ENCODE measurements at places on chromosomes 5 and 9.
A peak's percentile ranks its signal among the peaks of the same experiment; 100 is the strongest.

DNA sequence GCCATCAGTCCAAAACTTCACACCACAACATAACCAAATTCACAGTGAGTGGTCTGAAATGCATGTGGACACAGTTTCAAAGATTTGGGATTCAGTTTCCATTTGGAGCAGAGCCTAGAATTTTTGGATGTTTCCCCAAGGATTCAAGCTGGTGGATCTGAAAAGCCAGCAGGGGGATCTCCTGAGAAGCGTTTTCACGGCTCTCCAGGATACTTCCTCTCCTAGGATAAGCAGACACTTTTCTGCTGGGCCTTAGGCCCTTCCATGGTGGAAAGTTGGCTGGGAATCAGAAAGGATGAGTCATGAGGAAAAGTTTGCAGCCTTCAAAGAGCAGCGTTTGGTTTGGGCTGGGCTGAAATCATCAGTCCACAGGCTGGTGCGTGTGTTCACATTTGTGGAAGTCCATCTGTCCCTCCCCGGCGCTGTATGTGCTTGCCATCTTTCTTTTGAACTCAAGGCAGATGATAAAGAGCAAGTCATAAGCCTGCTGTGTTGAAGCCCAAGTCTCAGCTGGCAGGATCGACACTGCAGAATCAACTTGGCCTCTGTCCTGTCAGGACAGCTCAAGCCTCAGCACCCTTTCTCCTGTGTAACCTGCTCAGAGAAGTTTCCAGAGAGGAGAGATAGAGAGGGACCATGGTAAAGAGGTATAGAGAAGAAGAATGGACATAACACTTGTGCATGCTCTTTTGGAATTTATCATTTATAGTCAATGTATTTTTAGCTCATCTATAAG is 152.6 kb upstream of the MSX2 start:
- no peak for DNase-seq

GRCh38 chr9:112789891-112790774 is 39.6 kb downstream of the SNX30 start:
- DNase-seq: no peak

DNA sequence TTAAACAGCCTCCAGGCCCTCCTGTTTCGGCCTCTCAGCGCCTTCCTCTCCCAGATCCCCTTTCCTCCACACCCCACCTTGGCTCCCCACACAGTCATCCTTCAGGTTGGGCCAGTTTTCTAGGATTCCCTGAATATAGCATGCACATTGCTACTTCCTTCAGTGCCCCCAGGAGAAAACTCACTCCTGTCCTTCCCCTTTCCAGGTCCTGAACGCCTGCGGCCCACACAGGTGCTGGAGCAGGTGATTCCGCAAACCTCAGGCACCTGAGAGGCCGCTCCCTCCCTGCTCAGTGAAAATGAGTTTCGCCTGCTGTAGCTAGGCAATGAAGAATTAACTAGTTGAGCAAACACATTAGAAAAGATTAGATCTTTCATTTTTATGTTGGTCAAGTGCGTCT is 185.0 kb downstream of the MED10 start:
- DNase-seq: no peak

DNA sequence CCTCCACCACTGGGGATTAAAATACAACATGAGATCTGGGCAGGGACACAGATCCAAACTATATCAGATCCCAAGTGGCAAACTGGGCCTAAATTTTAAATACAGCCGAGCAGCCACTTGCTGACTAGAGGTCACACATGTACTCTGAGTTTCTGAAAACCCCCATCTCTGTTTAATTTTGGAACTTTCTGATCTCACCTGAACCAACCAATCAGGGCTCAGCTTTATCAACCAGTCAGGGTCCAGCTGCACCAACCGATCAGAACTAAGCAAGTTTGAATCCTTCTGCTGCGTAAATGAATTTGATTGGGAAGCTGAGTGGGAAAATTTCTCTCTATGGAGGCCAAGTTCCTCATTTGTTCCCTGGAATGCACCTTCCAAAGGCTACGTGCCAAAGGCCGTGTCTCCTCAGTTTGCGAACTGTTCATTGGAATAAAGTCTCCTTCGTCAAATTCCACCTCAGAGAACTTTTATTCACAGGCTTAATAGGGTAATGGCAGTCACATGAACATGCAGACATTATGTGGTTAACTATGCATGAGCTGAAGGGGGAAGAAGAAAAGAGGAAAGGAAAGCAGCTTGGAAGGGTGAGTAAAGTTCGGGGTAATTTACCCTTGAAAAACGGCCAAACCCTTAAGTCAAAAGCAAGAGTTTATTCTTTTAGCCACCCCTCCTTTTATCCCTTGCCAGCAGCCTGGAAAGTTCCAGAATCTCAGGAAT is 3.7 kb downstream of the CD180 start:
- DNase-seq: no peak

- DNase-seq: no peak
Observed at GRCh38 chr5:122366501-122366900, 54.5 kb downstream of the SNCAIP start.

GRCh38 chr9:132973713-132974112 is 4.8 kb upstream of the GFI1B start:
- no peak for DNase-seq

DNA sequence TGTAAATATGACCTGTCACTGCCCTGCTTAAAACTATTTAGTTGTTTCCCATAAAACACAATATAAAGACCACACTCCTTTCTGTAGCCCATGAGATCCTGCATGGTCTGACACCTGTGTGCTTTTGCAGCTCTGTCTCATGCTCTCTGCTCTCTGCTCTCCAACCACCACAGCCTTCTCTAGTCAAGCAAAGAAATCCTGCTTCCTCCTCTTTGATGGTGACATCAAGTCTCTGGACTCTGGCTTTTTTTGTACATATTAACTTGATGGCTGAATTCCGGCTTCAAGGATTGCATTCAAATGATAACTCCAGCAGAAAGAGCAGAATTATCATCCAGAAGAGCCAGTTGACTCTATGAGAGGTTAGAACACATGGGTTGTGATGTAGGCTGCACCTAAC is 58.2 kb downstream of the CHSY3 start:
- DNase-seq: no peak

- DNase-seq: no peak
Observed at GRCh38 chr5:22852807-22853660, at the start of gene CDH12. Gene CDH12, minus strand, starts transcription at chr5:22853344.

- no peak for DNase-seq
Observed at GRCh38 chr5:159850160-159850559, 66.1 kb upstream of the ADRA1B start.

DNA sequence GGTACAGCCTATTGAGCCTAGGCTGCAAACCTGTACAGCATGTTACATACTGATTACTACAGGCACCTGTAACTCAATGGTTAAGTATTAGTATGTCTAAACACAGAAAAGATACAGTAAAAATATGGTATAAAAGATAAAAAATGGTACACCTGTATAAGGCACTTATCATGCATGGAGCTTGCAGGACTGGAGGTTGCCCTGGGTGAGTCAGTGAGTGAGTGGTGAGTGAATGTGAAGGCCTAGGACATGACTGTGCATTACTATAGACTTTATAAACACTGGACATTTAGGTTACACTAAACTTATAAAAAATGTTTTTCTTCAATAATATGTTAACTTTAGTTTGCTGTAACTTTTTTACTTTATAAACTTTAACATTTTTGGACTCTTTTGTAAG is 171.3 kb downstream of the SLC28A3 start:
- no peak for DNase-seq

DNA sequence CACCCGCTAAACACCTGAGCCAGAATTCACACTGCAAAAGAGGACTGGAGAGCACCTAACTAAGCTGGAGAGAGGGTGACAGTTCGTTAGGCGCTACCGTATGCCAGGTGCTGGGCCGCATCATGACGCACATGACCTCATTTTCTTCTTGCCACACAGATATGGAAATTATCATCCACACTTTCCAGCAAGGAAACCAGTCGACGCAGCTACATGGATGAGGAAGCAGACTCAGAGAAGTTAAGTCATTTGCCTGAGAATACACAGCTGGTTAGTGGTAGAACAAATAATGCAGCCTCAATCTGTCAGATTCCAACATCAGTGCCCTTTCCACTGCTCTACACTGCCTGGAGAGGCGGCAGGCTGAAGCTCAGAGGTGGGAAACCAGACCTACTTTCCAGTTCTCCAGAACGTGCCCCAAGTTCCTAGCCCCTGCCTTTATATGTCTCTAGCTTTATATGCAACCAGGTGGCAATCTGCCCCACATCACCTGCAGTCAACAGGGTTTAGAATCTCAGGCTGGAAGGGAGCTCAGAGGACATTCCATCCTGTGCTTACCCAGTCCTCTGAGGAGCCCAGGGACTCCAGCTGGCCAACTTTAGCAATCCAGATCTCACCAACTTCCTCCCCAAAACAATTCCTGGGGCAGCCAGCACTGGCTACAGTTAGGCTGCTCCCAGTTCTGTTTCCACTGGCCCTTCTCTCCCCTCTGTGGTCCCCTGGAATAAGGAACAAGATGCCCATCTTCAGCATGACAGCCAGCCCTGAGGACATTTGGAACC is 8.8 kb downstream of the TNIP1 start:
- no peak for DNase-seq

- no peak for DNase-seq
Observed at GRCh38 chr9:79764374-79764773, 192.6 kb downstream of the TLE4 start.

GRCh38 chr9:91166796-91167366 is 194.8 kb downstream of the AUH start:
- no peak for DNase-seq

DNA sequence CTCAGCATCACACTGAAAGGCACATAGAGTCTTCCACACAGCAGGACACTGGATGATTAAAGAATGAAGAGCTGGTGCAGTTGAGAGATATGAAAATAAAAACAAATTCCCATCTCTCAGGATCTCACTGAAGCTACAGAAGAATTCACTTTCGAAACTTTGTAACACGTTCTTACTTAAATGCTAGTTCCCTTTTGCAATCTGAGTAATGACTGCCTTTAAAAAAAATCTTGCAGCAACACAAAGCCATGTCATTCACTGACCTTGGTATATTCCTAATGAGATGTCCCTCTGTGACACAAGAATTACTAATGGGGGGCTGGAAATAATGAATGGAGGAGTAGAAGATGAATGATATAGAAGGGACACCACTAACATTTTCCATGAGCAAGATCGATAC is 201.8 kb downstream of the GLIS3 start:
- DNase-seq: no peak

- no peak for DNase-seq
Observed at GRCh38 chr5:145760660-145761059, 74.5 kb downstream of the PRELID2 start.

GRCh38 chr9:134644725-134645606 is 3.4 kb downstream of the COL5A1 start:
- no peak for DNase-seq

DNA sequence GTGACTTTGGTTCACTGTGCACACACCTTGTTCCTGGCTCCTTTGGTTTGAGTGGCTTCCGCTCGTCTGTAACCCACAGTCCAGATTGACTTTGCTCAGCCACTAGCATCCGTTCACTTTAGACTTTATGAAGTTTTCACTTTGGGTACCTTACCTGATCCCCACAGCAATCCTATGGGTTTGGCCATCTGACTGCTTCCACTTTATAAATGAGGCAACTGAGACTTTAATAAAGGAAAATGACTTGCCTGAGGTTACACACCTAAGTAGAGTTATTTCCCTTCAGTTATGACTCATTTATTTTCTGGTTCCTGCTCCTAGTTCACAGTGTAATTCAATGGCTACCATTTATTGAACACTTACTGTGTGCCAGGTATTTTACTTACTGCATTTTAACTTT is 94.2 kb upstream of the SAP30L start:
- DNase-seq: no peak

GRCh38 chr9:35577486-35577885 is 27.6 kb upstream of the TESK1 start:
- DNase-seq: no peak

DNA sequence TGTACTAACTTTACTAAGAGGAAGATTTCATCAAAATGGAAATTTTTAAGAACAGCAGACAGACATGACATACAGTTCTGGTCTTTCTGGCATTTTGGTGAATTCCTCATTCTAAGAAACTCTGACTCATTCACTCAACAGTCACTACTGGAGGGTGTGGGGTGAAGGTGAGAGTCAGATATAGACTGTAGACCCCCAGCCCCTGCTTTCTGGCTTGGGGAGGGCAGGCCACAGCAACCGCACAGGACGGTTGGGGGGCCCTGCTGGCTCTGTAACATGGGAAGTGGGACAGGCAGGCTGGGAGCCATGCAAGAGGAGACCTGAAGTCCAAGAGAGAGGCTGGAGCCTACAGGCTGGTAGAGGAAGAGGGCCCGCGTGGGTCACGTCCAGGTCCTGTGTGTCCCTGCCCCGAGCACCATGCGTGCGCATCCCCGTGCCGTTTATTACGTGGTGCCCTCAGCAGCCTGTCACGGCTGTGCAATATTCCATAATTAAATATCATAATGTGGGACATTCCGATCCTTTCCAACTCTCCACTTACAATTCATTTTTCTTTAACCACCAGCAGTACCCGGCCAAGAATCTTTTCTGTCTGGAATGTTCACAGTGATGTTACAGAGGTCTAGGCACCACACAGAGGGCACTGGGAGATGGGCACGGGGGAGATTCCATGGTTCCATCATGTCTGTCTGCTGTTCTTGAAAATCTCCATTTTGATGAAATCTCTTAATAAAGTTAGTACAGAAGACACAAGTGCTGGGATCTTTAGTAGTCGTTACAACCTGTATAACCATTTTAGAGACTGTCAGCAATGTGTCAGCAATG is 75.5 kb downstream of the SEMA4D start:
- DNase-seq: peak; percentile 69

DNA sequence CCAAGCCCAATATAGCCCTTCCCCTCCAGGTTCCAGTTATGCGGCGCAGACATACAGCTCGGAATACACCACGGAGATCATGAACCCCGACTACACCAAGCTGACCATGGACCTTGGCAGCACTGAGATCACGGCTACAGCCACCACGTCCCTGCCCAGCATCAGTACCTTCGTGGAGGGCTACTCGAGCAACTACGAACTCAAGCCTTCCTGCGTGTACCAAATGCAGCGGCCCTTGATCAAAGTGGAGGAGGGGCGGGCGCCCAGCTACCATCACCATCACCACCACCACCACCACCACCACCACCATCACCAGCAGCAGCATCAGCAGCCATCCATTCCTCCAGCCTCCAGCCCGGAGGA is 6.3 kb downstream of the NR4A3 start:
- no peak for DNase-seq

GRCh38 chr5:7844901-7845300 is 6.0 kb downstream of the CFAP90 start:
- no peak for DNase-seq

DNA sequence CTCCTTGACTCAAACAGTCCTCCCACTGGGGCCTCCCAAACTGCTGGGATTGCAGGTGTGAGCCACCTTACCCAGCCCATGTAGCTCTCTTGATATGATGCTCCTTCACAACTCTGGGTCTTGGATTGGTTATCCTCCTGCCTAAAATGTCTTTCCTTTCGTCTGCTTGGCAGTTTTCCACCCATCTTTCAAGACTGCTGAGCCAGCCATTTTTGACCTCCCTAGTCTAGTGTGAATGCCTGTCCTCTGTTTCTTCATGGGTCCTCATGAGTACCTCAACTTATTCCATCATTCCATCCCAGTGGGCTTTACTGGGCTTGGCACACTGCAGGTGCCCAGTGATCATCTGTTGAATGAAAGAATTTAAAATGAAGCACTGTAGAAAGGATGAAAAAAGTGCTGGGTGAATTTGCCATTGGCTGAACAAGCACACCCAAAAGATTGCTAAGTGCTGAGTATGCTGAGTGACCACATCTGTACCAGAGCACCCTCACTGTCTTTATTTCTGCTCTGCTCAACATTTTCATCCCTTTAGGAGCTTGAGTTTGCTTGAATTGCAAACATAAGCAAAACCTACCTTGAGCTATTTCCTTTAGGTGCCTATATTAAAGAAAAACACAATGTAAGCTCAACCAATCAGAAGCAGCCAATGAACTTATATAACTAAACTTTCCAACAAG is 84.8 kb upstream of the FAM169A start:
- no peak for DNase-seq

- no peak for DNase-seq
Observed at GRCh38 chr9:114910541-114910940, 19.9 kb downstream of the TNFSF8 start.

All from activated gamma-delta T cell (primary cell).